Head of caudate nucleus (tissue), 42 donors: ENCODE measurements at places on chromosomes 12 and 14.
A peak's percentile ranks its signal among the peaks of the same experiment; 100 is the strongest.

- no peak for DNase-seq
These were observed 5.0 kb upstream of the RFLNA start for GRCh38 chr12:124289634-124290600.

GRCh38 chr12:46388427-46389021, 16.0 kb upstream of the SLC38A2 start:
- DNase-seq = no peak

- DNase-seq = peak; percentile 48
These were observed 682 bp downstream of the CREBL2 start for GRCh38 chr12:12612358-12612757.

DNA sequence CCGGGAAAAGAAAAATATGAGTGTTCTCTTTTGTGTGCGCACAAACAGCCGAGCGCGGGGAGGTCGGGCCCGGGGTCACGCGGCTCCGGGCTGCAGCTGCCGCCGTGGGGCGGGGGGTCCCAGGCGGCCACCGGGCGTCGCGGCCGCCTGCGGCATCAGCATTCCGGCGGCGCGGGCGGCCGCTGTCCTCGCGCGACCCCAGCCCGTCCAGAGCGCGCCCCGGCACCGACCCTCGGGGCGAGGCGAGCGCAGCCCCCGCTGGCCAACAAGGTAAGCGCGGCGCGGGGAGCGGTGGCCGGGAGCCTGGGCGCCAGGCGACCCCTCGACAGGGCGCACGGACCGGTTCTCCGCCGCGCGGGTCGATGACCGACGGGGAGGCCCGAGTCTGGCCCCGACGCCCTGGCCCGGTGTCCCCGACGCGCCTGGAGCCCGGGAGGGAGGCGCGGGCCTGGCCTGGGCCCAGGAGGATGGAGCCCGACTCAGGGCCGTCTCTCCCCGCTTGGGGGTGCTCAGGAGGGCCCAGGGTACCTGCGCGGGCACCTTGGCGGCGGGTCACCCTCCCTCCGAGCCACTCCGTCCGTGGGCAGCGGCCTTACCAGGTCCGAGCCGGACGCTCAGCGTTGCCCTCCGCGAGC, 103.9 kb upstream of the DIO3 start:
- DNase-seq = no peak

DNA sequence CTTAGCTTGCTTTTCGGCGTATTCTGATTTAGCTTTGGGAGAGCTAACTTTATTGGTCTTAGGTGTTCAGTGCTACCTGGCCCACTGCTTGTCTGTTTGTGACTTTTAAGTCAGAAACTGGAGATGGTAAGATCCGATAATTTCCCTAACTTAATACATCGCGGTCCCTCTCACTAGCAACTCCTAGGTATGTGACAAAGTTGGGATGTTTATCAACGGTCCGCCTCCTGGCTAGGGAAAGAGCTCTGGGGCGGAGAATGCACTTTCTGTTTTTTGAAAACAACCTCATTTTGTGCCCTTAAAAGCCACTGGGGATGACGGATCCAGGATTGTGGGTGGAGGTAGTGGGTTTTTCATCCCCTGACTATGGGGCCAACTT, 1.2 kb downstream of the CDKN1B start:
- no peak for DNase-seq

- DNase-seq = no peak
These were observed 6.1 kb upstream of the TSPAN9 start for GRCh38 chr12:3071107-3071506.

DNA sequence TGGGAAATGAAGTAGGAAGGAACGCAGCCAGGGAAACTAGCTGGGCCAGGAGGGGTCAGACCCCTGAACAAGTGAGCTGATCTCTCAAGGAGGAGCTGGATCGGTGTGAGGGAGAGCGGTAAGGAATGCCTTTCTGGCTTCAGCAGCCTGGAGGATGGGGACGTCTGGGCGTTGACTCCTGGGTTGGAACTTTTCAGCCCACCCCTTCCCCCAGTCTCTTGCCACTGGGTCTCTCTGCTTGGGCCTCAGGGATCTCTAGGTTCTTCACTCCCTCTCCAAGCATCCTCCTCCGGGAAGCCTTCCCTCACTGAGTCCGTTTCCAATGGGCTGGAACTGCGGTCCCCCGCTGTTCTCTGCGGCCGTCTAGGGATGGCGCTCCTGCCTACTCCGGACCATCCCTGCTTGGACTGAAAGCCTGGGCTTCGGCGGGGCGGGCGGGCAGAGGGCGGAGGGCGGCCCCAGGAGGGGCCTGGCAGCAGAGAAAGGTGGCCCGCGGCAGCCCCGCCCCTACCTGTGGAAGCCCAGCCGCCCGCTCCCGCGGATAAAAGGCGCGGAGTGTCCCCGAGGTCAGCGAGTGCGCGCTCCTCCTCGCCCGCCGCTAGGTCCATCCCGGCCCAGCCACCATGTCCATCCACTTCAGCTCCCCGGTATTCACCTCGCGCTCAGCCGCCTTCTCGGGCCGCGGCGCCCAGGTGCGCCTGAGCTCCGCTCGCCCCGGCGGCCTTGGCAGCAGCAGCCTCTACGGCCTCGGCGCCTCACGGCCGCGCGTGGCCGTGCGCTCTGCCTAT, at the start of gene KRT7:
KRT7 (plus strand) TSS at position 570 of the 788 bp plus-strand sequence; CDS start at position 624, 54 bp downstream.
- no peak for DNase-seq

DNA sequence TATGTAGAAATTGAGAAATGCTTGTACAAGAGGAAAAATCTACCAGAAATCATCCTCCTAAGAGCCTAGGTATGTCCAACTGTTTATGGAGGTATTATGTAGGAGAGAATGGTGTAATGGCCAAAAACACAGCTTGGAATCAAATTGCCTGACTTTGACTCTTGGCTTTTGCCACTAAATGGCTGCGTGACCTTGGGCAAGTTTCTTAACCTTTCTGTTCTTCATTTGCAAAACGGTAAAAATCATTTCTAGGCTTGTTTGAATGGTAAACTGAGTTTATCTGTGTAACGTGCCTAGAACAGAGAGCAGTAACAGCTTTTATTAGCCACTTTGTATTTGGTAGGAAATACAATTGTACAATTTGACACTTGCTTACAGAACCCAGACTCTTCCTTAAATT, 4.9 kb upstream of the GRIP1 start:
- DNase-seq = no peak

DNA sequence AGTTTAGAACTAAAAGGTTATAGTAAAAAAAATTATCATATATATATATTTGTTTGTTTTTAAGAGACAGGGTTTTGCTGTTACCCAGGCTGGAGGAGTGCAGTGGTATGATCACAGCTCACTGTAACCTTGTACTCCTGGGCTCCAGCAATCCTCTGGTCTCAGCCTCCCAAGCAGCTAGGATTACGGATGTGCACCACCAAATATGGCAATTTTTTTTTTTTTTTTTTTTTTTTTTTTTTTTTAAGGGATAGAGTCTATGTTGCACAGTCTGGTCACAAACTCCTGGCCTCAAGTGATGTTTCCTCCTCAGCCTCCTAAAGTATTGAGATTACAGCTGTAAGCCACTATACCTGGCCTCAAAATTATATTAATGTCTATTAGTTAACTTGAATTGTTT, 48.7 kb downstream of the PAPLN start:
- DNase-seq = no peak

- no peak for DNase-seq
These were observed 9.9 kb upstream of the LRP10 start for GRCh38 chr14:22861651-22862050.

DNA sequence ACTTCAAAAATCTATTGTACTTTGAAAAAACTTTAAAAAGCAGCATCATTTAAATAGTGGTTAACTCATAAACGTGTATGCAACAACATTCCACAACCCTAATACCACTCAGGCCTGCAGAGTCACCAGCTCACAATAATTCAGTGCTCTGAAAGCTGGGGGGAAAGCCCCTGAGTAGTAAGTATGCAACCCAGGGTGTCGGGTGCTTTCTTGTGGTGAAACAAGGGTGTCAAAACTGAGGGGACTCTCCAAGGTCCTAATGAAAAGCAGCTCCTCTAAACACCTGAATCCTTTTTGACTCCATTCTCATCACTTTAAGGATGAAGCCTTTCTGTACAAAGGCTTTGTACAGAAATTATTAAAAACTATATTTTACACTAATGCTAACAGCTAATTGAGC, 33.7 kb downstream of the FGFR1OP2 start:
- DNase-seq = no peak

DNA sequence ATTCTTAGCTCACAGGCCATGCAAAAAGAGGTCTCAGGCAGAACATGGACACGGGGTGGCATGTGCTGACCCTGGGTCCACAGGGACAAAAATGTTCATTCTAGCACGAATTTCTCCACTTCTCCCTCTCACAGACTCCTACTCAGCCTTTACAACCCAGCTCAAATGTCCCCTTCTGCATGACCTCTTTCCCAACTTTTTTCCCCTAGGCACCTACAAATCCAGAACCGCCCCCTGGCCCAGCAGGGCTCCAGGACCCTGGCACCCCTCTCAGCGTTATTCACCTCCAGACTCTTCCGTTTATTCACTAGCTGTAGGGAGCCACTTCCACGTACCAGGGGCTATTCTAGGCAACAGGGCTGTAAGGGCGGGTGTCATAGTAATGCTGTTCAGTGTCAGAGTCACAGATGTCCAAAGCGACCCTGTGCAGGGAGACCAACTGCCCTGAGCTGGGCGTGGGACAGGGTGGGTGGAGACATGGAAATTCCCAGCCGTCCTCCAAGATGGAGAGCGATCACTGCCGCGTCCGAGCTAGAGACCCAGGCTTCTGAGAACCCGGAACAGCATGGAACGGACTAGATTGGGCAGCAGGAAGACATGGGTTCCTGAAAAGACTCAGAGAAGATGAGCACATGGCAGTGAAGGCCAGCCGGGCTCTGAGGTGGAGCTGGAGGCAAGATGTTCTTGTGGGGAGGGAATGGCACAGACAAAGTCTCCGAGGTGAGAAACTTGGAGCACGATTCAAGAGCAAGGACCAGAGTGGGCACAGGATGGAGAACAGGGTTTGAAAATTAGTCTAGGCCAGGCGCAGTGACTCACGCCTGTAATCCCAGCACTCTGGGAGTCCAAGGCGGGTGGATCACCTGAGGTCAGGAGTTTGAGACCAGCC, 274.9 kb upstream of the RTL1 start:
- DNase-seq = no peak

DNA sequence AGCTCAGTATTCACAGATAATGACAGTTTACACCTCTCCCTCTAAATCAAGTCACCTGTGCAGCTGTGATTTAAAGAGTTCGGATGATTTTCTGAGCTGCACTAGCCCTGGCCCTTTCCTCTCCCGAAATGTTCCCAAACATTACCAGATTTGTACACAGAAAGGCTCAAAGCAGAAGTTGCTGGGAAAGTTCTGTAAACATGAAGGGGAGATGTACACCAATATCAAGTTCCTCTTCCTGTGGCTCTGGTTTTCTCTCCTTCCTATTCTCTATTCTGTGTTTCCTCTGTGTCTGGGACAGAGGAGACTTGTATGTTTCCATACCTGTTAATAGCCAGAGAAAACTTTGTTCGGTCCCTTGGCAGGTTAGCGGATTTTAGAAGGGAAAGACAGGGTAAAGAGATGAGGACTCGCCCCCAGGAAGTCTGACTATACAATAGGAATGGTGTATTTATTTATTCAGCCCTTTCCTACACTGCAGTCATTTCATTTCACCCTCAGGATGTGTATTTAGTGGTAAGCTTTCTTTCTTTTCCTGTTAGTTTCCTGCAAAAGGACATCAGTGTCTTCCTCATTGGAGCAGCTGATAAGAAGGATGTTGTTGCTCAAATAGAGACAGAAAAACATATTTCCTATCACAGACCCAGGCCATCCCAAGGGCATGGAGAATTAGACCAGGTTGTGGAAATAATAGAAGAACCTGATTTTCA, 7.6 kb upstream of the NUMB start:
- DNase-seq = no peak

GRCh38 chr12:2489275-2489674, 305.5 kb upstream of the FKBP4 start:
- DNase-seq = no peak

- no peak for DNase-seq
These were observed 98.7 kb upstream of the PLXNC1 start for GRCh38 chr12:94049718-94050117.

DNA sequence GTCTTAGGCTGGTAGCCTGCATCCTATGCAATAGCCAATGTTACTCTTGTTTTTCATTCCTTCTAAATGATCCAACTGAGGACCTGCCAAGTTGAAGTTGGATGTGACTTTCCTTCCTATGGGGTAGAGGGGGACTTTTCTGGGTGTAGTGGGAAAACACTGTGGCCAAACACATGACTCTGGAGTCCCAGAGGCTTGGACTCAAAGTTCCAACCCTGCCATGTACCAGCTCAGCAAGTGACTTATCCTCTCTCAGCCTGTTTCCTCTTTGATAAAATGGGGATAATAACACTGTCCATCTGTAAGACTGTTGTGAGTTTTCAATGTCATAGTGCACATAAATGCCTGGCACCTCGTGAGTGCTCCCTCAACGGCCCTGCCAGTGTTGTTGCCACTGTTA, 97.0 kb downstream of the ZFP36L1 start:
- DNase-seq = no peak

DNA sequence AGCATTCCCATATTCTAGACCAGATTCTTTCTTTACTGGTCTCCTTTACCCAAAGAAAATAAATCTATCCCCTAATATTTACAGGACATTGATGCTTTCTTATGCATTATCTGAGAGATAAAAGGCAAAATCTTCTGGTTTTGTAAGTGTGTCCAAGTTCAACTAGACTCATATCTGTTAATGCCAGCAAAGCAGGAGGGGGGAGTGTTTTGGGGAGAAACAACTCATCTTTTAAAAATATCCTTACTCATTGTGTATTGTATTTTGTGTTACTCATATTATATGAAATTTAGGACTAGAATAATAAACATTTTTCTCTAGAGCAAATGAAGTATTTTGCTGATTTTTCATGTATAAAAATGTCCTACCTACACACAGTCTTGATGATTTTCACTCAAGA, 54.8 kb downstream of the SAMD4A start:
- no peak for DNase-seq
